HT-29 (cell line): ENCODE measurements at places on chromosomes 3 and 15. TPM values are rescaled to one million over a fixed set of nuclear protein-coding genes. Genes with fewer than 3 reads are reported as not detected.

GRCh38 chr15:36914960-36915808 lies 185.2 kb downstream of the MEIS2 start:
- no peak for DNase-seq

DNA sequence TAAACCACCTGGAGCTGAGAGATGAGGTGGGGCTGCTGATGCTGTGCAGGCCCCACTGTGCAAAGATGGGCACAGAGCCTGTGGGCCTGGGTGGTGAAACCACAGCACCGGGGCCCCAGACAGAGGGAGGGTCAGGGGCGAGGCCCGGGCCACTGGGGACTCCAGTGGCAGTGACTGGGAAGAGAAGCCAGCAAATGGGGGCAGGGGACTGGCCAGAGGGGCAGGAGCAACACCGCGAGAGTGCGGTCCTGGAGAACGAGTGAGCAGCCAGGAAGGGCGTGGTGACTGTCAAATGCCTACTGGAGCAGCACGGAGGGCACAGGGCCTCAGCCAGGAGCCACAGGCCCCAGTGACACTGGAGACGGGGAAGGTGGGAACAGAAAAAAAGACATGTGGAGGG lies 39.8 kb downstream of the HCN4 start:
- DNase-seq = no peak

GRCh38 chr3:72331076-72331475 lies 517.2 kb downstream of the SHQ1 start:
- DNase-seq = no peak

The GABRR3 gene
- total RNA-seq = not detected in 2 replicates

DNA sequence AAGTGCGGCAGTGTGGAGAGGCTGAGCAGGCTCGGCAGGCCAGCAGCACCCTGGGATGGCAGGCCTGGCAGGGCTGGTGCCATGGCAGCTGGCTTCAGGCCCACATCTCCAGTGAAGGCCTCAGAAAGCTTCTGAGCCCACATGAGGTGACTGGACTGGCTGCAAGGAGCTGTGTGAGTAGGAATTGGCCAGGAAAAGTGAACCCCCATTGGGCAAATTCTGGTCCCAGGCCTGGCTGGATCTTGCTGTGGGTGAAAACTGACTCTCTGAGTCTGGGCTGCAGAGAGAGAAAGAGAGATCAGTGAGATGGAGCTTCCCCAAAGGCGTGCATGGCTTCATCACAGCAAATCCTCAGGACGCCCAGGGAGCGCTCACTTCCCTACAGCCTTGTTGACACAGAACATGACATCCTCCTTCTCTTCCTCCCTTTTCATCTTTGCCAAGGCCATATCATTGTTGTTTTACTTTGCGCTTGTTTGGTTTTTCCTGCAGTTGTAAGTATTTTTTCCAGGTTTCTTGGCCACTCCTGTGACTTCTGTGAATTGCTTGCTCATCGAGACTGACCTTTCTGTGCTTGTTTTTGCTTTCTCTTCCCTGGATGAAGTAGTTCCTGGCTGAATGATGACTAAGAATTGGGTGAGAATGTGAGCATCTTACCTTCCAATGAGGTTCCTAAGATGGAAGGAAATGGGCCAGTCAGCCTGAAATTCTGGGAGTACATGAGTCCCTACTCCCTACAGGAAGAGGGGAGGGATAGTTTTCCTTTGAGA lies 299.1 kb downstream of the TLE3 start:
- no peak for DNase-seq

GRCh38 chr3:18124501-18124900 lies 300.6 kb downstream of the SATB1 start:
- DNase-seq = peak; percentile 16

DNA sequence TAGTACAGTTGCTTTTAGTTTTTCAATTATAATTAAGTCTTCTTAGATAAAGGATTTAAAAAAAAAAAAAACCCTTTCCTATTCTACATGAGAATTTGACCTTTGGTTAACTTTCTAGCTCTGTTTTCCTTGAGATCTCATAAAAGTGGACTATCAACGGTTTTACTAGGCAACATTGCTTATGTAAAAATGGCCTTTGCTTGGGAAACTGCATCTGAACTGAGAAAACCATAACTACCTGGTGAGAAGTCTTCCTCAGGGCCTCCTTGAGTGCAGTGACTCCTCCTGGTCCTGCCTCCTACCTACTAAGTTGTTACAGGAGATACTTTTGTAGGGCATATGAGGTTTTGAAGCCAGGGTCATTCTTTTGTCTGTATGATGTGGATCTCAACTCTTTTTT lies 42.1 kb upstream of the ACVR2B start:
- no peak for DNase-seq

GRCh38 chr15:52784799-52785671 lies 5.1 kb downstream of the ONECUT1 start:
- no peak for DNase-seq

GRCh38 chr3:47433796-47434195 lies 41.9 kb downstream of the SCAP start:
- DNase-seq = peak; percentile 90

GRCh38 chr3:169165196-169166158 lies 498.0 kb downstream of the MECOM start:
- no peak for DNase-seq

DNA sequence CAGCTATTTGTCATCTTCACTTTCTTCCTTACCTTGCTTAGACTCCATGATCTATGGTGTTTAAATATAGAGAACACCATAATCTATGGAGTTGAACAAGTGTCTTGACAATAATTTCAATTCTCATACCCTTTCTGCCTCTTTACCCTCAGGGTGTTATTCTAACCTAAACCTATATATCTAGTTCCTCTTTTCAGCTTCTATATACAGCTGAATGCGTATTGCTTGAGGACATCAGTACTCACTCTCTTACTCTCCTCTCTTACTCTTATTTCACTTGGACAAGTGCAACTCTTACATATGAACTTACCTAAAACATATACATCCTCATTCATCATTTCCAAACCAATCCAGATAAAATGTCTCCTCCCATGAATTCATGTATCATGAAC lies 187.1 kb downstream of the RAP2B start:
- no peak for DNase-seq
